ENCODE measurements at places on chromosomes 3 and 15.

GRCh38 chr3:41318520-41318919 lies 119.2 kb downstream of the CTNNB1 start:
- DNase-seq, result no peak

- DNase-seq, result no peak
These were observed 31.6 kb downstream of the SLC24A1 start for GRCh38 chr15:65653341-65653740.

DNA sequence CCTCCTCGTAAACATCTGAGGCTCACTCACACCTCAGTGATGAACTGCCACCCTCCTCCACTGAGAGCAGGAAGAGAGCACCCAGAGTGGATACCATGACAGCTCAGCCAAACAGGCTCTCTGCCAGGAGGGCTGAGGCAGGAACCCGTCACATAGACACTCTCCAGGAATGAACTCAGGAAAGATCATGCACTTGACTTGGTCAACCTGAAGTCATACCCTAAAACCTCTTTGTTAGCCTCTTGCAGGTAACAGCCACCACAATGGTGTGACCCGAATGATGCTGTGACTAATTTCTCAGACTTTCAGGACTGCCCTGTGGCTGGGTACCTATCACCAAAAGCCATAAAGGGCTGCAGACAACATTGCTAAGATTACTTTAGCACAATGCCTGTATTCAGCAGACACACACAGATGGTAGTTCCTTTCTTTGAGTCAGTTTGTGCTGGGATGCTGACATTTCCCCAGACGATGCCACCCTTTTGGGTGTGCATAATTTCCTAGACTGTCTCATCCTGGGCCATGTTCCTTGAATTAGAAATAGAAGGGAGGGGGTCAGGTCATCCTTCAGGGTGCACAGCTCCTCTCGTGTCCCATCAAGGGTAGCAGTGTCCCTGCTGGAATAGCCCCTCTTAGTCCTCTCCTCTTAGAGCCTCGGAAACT lies 30.3 kb downstream of the CX3CR1 start:
- DNase-seq, result no peak

- DNase-seq, result peak; percentile 97
These were observed 3.2 kb downstream of the NEIL1 start for GRCh38 chr15:75349851-75350588.

DNA sequence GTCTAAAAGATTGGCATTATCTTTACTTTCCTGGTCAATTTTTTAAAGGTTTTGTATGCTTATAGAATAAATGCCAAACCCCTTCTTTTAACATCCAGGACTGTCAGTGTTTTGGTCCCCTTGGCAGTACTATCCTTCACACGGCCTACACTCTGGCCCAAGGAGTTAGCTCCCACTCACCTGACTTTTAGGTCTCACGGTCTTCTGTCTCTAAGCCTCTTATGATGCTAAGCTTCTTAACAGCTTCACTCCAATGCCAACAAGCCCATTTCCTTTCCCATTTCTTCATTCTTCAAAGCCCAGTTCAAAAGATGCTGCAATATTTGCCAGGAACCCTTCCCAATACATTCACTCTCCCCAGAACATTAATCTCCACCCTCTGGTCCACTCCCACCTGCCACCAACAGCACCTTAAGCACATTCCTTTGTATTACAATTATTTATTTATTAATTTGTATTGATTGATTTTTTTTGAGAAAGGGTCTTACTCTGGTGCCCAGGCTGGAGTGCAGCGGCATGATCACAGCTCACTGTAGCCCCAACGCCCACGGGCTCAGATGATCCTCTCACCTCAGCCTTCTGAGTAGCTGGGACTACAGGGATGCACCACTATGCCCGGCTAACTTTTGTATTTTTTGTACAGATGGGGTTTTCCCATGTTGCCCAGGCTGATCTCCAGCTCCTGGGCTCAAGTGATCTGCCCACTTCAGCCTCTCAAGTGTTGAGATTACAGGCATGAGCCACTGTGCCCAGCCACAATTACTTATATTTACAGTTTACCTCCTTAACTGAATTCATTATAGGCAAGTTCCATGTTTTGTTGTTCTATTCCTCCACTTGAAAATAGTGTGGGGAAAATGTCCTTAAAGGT lies 27.8 kb downstream of the IFT80 start:
- no peak for DNase-seq

DNA sequence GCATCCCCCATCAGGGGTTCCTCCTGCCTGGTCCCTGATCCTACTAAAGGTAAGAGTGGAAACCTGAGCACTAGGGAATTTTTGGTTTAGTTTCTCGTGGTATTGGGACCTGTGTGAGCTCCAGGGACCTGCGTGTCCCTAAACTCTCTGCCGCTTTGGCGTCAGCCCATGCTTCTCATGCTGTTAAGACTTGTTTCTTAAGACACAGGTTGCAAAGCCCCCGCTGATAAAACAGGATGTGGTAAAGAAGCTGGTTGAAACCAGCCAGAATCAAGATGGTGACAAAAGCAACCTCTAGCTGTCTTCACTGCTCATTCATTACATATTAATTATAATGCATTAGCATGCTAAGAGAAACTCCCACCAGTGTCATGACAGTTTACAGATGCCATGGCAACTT lies 64.6 kb downstream of the LYZL4 start:
- DNase-seq, result peak; percentile 76

GRCh38 chr3:12184541-12184940 lies 25.8 kb upstream of the TIMP4 start:
- no peak for DNase-seq

DNA sequence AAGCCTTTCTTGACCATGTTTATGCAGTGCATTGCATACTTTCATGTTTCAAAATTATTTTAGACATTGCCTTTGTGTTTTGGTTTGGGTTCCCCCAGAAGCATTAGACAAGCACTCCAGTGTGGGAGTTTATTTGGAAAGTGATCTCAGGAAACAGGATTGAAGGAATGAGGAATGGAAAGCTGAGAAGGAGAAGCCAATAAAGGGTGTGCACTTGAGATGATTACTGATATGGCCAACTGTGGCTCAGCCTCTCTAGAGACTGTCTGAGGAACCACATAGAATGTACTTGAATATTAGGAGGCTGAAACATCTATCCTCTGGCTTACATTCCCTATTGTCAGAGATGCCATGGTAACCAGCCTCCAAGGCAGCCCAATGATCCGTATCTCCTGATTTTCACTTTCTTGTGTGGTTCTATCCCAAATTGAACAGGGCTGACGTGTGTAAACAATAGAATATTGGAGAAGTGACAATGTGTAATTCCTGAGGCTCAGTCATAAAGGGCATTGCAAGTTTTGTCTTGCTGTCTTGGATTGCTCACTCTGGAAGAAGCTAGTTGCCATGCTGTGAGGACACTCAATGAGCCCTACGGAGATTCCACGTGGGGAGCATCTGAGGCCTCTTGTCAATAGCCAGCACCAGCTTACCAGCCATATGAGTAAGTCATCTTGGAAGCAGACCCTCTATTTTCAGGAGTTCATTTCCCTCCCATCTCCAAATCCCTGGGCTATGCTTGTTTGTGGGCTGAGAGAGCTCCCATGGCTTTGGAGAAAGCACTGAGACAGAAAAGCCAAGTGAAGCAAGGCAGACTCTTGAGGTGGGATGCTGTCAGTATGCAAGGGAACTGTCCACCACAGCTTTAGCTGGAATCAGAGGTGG lies 84.7 kb downstream of the SCN11A start:
- no peak for DNase-seq

- DNase-seq, result no peak
These were observed 20.3 kb downstream of the STARD9 start for GRCh38 chr15:42595626-42596240.

DNA sequence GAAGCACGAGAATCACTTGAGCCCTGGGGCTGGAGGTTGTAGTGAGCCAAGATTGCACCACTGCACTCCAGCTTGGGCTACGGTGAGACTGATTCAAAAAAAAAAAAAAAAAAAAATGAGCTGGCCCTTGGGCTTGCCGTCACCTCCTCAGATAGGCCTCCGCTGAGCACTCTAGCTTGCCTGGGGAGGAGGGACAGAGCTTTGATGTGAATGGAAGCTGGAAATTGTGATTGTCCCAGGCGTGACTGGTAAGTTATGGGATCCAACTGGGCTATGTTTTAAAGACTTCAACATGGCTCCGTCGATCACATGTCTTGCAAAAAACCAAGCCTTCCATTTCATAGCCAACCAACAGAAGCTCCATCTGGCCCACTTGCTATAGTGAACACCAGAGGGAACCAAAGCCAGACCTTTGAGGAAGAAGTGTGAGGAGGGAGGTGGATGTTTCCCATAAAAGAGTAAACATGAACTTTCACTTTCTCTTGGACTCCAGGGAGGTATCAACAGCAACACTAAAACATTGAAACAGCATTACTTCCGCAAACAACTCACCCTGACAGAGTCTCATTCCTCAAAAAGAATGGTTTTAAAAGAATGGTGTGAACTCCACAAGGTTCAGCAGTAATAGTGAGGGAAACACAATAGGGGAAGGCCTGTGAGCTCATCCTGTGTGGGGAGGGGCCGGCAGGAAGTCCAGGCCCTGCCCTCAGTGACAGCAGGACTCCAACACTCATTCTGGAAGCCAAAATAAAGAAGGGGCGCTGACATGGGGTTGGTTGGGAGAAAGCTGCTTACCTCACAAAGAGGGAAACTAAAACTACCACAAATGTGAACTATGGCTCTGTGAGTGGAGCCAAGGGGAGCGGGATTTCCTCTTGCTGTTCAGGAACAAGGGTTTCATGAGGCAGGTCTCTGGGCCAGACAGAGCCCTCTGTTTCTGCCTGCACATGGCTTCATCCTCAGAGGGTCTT lies 59.2 kb upstream of the IL12A start:
- no peak for DNase-seq

GRCh38 chr15:45285413-45285812 lies 33.4 kb downstream of the SLC28A2 start:
- no peak for DNase-seq

GRCh38 chr3:9797196-9797945 lies 4.5 kb downstream of the ARPC4 start:
- DNase-seq, result no peak

DNA sequence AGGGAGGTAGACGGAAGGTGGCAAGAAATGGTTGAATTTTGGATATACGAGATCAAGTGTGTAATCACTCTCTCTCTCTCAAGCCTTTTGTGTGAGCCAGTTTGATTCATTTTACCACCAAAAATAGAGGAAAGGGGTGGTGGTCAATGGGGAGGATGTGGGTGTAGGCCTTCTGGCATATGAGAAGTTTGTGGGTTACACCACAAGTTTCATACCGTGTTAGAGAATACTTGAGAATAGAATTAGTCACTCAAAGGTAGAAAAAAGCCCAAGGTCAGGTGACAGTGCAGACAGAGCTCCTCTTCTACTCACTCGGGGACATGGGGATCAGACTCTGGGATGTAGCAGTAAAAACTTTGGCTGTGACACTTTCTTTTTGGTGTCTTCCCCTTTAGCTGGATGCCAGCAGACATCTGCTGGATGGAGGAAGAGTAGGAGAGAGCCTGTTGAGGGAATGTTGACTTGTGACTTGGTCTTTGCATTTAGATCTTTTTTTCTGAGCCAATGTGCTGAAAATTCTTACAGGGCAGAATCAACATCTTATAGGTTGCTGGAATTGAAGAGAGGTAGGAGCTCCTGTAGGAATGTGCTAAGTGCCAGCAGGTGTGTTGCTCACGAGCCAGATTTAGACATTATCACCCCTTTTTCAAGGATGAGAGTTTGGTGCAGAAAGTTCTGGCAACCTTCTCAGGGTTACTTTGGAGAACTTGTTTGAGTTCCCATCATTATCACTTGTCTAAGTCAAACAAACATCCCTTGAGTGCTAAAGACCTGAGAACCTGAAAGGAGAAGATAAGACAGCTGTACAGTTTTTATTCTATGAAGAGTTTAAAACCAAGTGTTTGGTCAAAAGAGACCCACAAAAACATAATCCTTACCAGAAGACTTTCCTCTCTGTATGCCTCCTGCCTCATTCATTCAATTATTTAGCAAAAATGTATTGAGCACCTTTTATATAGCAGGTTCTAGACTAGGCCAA lies 43.9 kb upstream of the RYK start:
- DNase-seq, result peak; percentile 69

GRCh38 chr15:54839379-54839778 lies 357.4 kb downstream of the RSL24D1 start:
- DNase-seq, result no peak

DNA sequence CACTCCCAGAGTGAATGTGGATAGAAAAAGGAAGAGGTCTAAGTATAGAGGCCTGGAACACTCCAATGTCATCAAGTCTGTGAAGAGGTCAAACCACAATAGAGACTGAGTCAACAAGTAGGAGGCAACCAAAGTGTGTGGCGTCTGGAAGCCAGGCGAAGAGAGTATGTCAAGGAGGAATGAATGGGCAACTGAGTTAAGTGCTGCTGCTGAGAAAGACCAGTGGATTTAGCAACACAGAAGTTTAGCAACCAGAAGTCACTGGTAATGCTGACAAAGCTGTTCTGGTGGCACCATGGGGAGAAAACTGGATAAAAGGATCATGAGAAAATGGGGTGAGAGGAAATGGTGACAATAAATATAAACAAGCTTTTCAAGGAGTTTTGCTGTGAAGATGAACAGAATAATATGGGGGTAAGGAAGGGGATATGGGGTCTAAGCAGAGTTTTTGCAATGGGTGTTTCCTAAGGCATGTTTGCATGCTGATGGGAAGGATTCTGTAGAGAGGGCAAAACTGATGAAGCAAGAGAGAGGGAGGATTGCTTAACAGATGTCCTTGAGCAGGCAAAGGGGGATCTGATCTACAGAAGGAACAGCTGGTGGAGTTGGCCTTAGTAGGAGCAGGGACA lies 38.4 kb downstream of the PCOLCE2 start:
- DNase-seq, result no peak

- no peak for DNase-seq
These were observed 226.6 kb downstream of the ALCAM start for GRCh38 chr3:105593315-105593714.

- no peak for DNase-seq
These were observed 635.3 kb downstream of the EDEM1 start for GRCh38 chr3:5822843-5823242.

DNA sequence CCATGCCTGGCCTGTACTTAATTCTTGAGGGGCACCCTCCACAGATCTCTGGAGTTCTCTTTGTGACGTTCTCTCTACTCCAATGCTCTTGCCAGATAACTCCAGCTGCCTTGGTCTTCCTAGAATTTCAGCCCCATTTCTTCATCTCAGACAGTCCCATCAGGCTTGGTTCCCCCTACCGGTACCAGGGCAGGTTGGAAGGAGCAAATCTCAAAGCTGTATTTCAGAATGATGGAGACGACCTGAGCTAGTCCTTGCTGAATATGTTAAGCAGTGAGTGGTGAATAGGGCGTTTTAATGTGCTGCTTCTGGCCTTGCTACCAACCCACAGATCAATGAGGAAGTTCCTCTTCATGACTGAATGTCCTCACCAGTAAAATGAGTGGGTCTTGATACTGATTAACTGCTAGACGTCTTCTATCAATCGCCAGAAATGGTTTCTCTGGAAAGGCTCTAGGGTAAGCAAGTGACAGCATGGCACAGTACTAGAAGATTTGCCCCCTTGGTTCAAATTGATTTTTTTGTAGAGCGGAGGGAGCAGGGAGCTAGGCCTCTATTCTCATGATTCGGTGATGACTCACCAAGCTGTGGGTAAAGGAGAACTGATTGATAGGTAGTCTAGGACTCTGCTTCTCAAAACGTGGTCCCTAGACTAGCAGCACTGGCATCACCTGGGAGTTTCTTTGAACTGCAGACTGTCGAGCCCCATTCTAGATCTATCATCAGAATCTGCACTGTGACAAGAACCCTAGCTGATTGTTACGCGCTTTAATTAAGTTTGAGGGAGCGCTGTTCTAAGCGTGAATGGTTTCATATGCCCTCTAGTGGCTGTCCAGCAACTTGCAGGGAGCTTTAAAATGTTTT lies 67.8 kb downstream of the UBP1 start:
- peak; percentile 50 for DNase-seq

Data from Jurkat, Clone E6-1 (cell line).